Left kidney (tissue), 8 donors: ENCODE measurements at places on chromosomes 5 and 9. TPM values are rescaled to one million over a fixed set of nuclear protein-coding genes. Genes with fewer than 3 reads are reported as not detected.

FAM221B gene
- 0.40 TPM for polyA plus RNA-seq

ADAMTS16 gene
- 72.4 TPM for polyA plus RNA-seq

ZNF300 gene
- polyA plus RNA-seq = 53.0 TPM

PCDHB9 gene
- 4.3 TPM for polyA plus RNA-seq

TMC1 gene
- 1.3 TPM for polyA plus RNA-seq

DND1 gene
- 0.35 TPM for polyA plus RNA-seq

OR1Q1 gene
- not detected for polyA plus RNA-seq

DBH gene
- polyA plus RNA-seq = 0.90 TPM

SMIM23 gene
- polyA plus RNA-seq = not detected

LHX3 gene
- polyA plus RNA-seq = not detected

NR5A1 gene
- polyA plus RNA-seq = not detected

CFAP90 gene
- 4.5 TPM for polyA plus RNA-seq

FOXB2 gene
- not detected for polyA plus RNA-seq

GRM6 gene
- polyA plus RNA-seq = 1.9 TPM

GPRIN1 gene
- polyA plus RNA-seq = 2.2 TPM

CTNND2 gene
- polyA plus RNA-seq = 2.8 TPM

CAVIN4 gene
- polyA plus RNA-seq = 5.5 TPM

RORB gene
- 0.20 TPM for polyA plus RNA-seq
